Esophagus muscularis mucosa (tissue), 4 donors: ENCODE measurements at places on chromosomes 1 and 21. TPM values are rescaled to one million over a fixed set of nuclear protein-coding genes. Genes with fewer than 3 reads are reported as not detected.

Gene LCE1D
- not detected for total RNA-seq

Gene SLC41A1
- total RNA-seq: 29.8 TPM

Gene CFAP74
- total RNA-seq: not detected

Gene TFF3
- total RNA-seq: 9.9 TPM

Gene CD1C
- total RNA-seq: not detected

Gene BMP8B
- 0.83 TPM for total RNA-seq

Gene KCNAB2
- 12.6 TPM for total RNA-seq

Gene CLDN17
- not detected for total RNA-seq

Gene OR2L2
- not detected for total RNA-seq

- DNase-seq: no peak
These were observed 29.6 kb downstream of the ZCCHC17 start for GRCh38 chr1:31326461-31326860.

GRCh38 chr1:228544021-228544850, 57.1 kb downstream of the RNF187 start:
- DNase-seq: no peak

GRCh38 chr1:200161801-200162200, 134.3 kb downstream of the NR5A2 start:
- DNase-seq: no peak

DNA sequence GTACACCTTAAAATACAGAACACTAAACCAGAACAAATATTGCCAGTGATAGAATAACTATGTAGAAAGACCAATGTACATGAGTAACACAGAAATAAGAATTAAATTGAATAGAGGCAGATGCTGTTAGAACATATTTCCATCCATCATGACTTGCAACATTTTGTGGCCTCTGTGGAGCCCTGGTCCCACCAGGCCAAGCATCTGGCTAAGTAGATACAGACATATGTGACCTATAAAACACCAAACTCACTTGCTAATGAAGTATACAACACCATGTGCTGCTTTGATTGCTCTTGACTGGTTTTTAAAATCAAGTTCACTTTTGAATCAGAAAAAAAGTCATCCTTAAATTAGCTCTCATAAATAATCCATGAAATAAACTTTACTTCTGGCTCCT, 20.5 kb downstream of the SLC19A2 start:
- DNase-seq: no peak

- no peak for DNase-seq
These were observed 35.4 kb downstream of the PTPRU start for GRCh38 chr1:29271724-29272123.

DNA sequence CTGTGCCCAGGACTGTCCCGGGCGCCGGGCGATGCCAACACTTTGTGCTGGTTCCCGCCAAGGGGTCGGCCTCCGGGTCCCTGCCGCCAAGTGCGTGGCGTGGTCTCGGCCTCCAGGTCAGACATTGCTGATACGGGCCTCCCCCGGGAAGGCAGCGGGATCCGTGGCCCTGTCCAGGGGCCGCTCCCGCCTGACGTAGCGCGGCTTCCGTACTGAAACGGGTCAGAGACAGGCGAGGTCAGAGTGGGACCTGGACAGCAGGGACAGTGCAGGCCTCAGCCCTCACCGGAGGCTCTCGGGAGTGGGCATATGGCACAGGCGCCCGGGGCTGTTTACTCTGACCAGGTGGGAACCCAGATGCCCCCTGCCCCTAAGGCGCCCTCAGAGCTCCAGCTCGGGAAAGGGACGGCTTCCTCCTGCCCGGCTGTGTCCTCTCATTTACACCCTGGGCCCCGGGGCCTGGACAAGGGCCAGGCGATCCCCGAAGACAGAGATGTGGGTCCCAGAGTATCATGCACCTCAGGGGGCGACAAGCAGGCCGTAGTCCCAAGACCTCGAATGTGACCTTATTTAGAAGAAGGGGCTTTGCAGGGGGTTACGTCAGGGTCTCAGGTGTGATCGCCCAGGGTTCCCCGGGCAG, 8.8 kb upstream of the RNF223 start:
- no peak for DNase-seq

DNA sequence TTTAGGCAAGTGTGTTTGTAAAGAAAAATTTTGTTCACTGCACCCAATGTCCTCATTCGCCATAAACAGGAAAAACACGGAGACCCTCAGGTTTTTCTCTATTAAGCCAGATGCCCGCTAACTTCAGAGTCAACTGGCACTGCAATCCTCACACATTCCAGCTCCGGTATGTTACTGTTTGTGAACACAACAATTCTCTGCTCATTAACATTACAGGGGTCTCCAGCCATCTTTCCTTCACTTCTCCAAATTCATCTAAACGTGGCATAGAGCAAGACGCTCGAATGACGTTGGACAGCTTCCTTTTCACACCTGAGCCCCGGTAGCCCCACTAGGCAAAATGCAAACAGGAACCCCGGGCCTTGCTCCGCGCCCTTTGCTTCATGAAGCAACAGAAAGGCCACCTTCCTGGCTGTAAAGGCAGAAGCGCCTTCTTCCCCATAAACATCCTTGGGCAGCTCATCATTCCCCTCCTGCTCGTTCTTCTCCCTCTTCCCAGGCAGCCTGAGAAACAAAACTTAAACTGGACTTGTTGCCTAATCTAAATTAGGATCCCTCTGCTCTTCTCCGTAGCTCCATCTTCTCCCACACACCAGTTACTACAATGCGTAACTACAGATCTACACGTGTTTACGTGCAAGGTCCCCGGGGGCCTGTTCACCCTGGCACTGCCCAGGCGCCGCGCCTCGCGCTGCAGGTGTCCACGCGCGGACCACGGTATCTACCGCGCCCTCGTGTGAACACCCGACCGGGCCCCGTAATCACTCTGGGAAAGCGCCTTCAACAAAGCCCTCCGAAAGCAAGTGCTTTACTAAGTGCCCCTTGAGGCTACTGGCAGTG, 1.2 kb downstream of the LBR start:
- no peak for DNase-seq

DNA sequence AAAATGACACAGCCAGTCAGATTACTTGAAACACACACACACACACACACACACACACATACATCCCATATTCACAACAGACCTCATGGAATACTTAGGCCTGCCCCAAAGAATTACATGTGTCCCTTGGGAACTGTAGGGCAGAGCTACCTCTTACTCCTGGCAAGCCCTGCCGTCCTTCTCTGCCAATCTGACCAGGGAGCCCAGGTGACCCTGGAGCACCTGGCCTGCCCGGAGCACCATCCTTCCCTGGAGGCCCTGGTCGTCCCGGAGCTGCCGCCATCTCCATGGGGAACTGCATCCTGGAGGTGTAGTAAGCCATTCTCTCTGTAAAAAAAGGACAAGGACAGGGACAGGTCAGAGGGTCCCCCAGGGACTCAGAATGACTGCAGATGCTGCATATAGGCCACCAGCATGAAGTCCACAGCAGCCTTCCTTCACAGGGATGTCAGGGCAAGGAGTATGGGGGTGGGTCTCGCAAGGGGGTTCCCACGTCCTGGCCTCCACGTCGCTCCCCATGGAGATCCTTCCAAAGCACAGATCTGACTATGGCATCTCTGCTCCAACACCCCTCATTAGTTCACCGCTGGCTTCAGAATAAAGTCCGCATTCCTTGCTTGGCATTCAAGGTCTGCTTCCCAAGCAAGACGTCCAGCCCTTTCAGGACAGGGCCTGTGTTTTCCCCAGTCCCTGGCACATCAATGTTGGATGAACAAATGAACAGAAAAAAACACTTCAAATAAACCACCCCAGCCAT, 9.2 kb upstream of the PEF1 start:
- no peak for DNase-seq
